ENCODE measurements at places on chromosomes 13 and 19. TPM values are rescaled to one million over a fixed set of nuclear protein-coding genes. Genes with fewer than 3 reads are reported as not detected.

Gene C19orf12
- 35.2 TPM for total RNA-seq

DNA sequence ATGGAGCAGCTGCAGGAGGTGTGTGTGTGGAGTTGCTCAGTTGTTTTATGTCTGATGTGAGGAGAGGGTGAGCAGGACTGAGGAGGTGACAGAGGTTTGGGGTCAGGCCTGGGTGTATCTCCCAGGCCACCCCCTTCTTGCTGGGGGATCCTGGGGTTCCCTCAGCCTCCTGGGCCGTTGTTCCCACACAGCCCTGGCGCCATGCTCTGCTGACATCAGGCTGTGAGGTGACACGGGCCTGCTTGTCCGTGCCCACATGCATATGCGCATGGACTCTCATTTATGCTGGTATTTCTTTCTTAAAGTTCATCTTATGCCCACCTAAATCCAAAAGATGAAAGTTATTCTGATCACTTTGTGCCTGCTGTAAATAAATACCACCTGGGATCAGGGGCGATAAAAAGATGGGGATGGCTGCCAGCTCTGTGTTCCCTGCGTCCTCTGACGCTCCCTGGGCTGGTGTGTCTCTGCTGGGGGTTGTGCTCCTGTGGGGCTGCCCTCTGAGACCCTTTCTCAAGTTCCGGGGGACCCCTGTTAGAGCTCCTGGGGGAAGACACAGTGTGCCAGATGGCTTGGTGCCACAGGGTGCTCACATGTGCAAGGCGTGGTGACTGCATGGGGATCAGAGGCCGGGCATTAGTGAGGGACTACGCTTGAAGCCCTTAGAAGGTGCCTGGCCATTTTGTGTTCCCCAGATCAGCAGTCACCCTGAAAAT is 12.6 kb downstream of the NAXD start:
- DNase-seq = no peak

GRCh38 chr19:310141-310651 is 19.0 kb upstream of the PLPP2 start:
- DNase-seq = no peak

DNA sequence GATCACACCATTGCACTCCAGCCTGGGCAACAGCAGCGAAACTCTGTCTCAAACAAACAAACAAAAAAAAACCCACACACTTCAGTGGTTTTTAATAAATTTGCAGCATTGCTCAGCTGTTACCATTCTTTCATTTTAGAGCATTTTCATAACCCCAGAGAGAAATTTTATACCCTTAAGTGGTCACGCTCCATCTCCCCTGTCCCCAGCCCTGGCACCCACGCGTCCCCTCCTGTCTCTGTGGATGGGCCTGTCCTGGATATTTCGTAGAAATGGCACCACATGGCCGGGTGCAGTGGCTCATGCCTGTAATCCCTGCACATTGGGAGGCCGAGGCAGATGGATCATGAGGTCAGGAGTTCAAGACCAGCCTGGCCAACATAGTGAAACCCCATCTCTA is 7.8 kb downstream of the THOP1 start:
- no peak for DNase-seq

- no peak for DNase-seq
Measured at GRCh38 chr13:95146486-95146885, 154.8 kb downstream of the ABCC4 start.

- no peak for DNase-seq
Measured at GRCh38 chr19:15431396-15432017, 12.7 kb upstream of the AKAP8L start.

DNA sequence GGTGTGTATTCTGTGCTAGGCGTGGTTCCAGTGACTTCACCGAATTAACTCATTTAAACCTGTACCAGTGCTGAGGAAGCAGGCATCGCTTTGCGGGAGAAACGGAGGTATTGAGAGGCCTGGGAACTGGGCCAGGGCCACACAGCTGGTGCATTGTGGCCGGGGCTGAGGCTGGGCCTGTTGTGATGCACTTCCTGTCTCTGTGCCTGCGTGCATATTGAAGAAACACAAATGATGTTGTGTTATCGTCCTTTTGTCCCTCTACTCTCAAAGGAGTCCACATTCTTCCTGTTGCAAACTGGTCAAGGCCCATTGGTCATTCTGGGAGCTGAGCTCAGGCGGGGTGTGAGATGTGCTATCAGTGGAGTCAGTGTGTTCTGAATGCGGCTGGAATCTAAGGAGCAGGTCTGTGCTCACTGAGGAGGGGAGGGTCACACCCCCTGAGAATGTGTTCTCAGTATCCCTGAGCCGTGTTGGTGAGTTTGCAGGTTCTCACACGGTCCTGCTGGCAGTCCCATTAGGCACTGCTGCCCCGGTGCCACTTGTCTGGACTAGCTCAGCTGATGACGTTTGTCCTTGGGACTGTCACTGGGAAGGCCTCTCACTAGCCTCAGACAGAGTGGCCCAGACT is 62.1 kb downstream of the ARHGEF7 start:
- DNase-seq = peak; percentile 57

GRCh38 chr13:94033098-94033497 is 446.4 kb downstream of the DCT start:
- no peak for DNase-seq

DNA sequence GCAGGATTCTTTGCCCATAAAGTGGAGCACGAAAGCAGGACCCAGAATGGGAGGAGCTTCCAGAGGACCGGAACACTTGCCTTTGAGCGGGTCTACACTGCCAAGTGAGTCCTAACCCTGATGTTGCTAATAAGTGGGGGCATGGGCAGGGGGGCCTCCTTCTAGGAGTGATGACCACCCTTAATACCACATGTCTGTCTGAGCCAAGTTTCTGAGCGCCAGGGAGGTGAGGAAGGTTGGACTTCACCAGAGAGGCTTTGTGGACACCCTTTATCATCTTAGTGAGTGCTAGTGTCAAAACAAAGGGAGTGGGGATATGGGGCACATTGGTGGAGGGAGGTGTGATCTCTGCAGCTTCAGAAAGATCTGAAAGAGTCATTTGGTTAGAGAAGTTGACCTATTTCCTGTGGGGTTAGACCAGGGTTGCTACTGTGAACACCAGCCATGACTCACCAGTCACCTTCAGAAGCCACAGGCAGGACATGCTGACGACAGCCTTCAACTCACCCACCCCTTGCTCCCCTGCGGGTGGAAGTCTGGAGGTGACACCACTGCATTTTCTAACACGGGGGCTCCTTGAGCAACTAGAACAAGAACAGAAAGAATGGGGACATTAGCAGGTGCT is 8.8 kb downstream of the ALOX5AP start:
- DNase-seq = no peak

Gene IQCN
- total RNA-seq = 0.82 TPM

Gene WDFY2
- total RNA-seq = 6.4 TPM

DNA sequence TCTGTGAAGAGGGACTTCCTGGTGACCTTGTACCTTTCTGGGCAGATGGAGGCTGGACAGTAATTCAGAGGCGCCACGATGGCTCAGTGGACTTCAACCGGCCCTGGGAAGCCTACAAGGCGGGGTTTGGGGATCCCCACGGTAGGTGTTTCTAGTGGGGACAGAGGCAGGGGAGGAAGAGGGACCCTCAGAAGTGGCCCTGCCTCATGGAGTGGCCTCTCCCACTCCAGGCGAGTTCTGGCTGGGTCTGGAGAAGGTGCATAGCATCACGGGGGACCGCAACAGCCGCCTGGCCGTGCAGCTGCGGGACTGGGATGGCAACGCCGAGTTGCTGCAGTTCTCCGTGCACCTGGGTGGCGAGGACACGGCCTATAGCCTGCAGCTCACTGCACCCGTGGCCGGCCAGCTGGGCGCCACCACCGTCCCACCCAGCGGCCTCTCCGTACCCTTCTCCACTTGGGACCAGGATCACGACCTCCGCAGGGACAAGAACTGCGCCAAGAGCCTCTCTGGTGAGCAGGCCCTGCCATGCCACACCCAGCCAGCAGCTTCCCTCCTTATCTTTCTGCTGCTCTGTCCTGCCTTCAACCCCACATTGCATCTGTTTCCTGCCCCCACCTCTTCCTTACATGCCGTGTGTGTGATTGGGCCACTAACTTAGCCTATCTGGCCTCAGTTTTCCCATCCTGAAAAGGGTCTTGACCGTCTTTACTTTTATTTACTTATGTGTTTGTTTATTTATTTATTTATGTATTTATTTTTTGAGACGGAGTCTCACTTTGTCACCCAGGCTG is 7.3 kb downstream of the ANGPTL4 start:
- no peak for DNase-seq

DNA sequence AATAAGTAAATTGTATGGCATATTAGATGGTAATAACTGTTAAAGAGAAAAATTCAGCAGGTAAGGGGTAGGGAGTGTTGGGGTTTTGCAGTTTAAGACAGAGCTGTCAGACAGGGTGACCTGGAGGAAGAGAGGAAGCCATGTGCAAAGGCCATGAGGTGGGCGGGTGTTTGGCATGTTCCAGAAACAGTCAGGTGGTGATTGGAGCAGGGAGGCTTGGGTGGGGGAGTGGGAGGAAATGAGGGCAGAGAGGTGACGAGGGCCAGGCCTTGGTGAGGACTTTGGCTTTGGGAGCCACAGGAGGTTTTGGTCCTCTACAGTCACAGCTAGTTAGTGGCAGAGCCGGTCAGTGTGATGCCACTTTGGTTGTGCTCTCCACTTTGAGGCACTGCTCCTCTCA is 20.1 kb downstream of the RYR1 start:
- DNase-seq = no peak

DNA sequence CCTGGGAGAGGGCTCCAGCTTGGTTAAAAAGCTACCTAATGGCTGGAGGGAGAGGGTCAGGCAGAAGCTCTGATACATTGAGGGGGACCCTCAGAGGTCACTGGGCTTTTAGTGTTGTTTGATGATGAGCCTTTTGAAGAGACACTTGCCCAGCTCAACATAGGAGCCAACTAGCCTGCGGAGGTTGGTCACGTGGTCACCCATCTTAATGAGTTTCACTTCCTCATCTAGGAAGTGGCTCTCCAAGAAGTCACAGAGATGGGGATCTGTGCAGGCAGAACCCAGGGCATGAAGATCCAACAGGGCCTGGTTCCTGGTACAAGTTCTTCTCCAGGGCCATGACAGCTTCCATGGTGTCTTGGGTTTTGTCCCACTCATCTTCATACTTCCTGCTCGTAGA is 33.4 kb downstream of the IPO5 start:
- no peak for DNase-seq

- DNase-seq = no peak
Measured at GRCh38 chr19:13079542-13079986, 23.1 kb downstream of the LYL1 start.

DNA sequence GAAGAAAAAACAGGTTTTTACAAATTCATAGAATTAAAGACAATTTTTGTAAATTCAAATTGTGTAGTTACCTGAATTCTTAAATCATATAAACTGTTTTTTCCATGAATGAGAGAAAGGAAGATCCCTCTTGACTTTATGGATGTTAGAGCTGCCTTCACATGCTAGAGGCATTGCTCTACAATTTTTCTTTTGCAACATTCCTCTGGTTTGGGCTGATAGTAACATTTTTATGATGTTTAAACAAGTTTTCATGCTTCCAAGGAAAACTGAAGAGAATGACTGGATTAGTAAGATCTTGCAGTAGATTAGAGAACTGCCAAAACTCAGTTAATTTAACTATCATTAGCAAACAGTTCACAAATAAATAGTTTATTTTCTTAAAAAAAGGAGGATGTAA is 250.6 kb downstream of the GPC6 start:
- no peak for DNase-seq

GRCh38 chr13:34044660-34045080 is 226.7 kb downstream of the RFC3 start:
- DNase-seq = no peak

DNA sequence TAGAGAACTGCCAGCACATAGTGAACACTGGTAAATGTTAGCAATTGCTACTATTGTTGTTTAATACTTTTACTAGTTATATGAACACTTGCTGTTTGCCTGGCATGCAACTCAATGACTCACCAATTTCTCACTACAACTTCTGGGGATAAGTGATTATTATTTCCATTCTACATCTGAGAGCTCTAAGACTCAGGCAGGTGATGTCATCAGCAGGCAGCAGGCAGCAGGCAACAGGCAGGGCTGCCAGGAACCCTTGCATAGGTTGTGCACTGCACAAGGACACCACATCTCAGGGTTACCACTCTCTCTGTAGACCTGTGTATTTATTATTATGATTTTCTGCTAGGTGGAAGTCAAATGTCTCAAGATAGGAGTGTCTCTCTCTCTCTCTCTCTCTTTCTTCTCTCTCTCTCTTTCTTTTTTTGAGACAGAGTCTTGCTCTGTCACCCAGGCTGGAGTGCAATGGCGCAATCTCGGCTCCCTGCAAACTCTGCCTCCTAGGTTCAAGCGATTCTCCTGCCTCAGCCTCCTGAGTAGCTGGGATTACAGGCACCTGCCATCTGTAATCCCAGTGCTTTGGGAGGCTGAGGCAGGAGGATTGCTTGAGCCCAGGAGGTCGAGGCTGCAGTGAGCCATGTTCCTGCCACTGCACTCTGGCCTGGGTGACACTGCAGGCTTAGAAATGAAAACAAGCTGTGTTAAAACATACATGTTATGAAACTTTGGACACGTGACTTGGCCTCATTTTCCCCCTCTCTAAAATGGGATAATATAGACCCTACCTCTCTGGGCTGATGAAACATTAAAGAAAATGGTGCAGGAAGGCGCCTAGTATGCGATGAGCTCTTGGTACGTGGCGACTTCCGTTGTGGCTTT is 22.7 kb downstream of the HPN start:
- no peak for DNase-seq

- no peak for DNase-seq
Measured at GRCh38 chr13:96984051-96984508, 10.2 kb downstream of the OXGR1 start.

GRCh38 chr13:39895254-39895653 is 239.8 kb downstream of the COG6 start:
- no peak for DNase-seq

Gene VSTM1
- total RNA-seq = not detected

GRCh38 chr13:59865398-59865797 is 298.3 kb downstream of the DIAPH3 start:
- DNase-seq = no peak

Gene CYP4F22
- 4.4 TPM for total RNA-seq

GRCh38 chr19:16104722-16105121 is 7.0 kb upstream of the RAB8A start:
- DNase-seq = no peak

- no peak for DNase-seq
Measured at GRCh38 chr19:17602872-17603510, 47.5 kb downstream of the COLGALT1 start.

Gene CKM
- total RNA-seq = 25.6 TPM

DNA sequence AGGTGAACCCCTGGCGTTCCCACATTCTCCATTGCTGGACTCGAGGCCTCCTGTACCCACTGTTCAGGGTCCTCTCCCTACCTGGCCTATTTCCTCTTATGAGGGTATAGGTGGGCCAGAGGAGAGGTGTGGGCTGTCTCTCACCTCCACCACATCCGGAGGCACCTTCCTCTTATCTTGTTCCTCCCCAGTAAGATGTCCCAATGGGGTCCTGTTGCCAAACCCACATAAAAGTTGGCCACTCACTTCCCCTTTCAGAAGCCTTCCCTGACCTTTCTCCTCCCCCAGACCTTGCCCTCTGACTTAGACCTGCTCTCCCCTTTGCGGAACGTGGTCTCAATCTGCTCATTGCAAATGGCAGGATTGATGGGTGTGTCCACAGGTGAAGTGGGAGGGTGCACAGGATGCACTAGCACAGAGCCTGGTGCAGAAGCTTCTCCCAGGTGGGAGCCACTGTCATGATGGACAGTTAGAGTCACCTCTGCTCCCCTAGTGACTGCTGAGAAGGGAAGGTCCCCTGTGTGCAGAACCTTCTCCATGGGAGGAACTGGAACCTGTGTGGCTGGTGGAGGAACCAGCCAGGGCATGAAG is 1.3 kb downstream of the CYP4F3 start:
- DNase-seq = peak; percentile 76

Gene CRB3
- 20.7 TPM for total RNA-seq

Data from right lobe of liver (tissue), 6 donors.